ENCODE measurements at places on chromosomes 6 and 20.

DNA sequence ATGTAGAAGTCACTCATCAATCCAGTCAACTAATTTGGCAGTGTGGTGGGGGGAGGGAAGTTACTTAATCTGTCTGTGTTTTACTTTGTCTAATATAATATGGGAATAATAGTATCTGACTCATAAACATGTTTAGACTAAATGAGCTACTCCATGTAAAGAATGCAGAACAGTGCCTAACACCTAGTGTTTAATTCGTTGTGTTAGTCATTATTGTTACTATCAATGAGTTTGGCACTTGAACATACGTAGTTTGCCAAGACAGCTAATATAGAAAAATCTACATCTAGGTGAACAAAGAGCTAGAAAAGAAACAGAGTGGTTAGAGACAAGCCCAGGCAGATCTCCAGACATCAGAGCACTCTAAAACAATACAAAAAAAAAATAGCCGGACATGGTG, 49.1 kb downstream of the IRAK1BP1 start:
- no peak for DNase-seq

DNA sequence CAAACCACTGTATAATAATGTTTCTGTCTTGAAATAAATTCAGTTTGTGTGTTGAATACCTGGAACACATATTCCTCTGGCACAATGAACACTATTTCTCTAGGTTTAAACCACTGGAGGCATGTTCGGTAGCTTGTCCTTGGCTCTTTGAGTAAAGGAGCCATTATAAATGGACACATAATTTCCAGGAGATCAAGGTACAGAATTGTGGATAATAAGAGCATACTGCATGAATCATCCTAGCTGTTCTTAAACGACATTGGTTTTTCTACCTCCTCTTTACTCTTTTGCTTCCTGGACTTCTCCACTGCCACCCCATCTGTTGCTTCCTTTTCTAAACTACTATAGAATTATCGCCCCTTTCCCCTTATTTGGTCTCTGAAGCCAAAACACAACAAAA, 1.2 kb downstream of the CENPW start:
- no peak for DNase-seq

- no peak for DNase-seq
Measured at GRCh38 chr20:55004044-55004443, 528.7 kb downstream of the DOK5 start.

GRCh38 chr20:43238266-43238665, 48.6 kb upstream of the PTPRT start:
- no peak for DNase-seq

DNA sequence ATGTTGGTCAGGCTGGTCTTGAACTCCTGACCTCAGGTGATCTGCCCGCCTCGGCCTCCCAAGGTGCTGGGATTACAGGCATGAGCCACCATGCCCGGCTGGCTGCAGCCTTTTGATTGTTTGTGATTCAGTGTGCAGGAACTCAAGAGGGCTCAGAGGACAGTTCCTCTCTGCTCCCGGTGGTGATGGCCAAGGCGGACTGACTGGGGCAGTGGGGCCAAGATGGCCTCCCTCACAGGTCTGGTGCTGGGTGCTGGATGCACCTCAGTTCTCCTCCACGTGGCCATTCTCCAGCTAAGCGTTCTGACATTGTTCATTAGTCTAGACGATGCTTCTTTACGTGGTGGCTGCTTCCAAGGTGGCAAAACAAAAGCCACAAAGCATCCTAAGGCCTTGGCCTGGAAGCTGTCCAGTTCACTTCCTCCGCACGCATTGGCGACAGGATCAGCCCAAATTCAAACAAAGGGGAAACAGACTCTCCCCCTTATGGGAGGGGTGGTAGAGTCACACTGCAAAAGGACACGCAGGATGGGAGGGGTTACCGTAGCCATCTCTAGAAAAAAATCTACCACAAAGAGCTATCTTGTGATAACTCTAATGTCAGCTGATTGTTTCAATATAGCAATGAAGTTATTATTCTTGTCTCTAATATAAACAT, 146.9 kb downstream of the FOXC1 start:
- DNase-seq = no peak

- DNase-seq = no peak
Measured at GRCh38 chr6:1864496-1864895, 254.8 kb downstream of the FOXC1 start.

- no peak for DNase-seq
Measured at GRCh38 chr6:79863566-79863965, 83.8 kb downstream of the ELOVL4 start.

DNA sequence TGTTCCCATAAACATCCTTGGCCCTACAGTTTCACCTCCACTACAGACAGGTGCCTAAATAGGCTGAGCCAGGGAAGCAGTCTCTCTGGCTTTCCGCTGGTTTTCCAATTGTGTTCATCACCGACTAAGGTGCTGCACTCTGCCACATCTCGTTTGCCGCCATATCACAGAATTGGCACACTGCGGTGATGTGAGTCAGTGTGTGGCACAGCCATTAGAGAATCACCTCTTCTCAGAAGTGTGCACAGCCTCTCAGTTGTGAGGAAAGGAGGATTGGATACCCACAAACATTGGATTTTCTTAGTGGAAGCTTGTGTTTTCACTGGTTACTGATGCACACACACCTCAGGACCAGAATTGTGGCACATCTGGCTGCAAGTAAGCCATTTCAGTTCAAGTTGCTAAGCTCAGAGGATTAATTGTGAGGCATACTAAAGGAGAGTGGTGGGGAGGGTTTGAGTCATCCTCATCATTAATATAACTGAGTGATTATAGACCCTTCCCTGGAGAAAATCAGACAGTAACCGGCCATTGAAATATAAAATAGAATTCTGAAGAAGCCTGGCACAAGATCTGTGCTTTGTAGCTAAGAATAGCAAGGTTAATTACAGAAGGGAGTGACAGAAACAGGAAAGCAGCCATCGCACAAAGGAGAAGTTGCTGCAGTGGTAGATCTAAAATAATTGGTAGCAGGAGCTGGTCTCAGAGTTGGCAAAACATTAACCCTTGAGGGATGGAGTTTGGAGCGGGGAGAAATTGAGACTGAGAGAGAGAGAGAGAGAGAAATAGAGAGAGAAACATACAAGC, 506.9 kb downstream of the LMBRD1 start:
- no peak for DNase-seq

DNA sequence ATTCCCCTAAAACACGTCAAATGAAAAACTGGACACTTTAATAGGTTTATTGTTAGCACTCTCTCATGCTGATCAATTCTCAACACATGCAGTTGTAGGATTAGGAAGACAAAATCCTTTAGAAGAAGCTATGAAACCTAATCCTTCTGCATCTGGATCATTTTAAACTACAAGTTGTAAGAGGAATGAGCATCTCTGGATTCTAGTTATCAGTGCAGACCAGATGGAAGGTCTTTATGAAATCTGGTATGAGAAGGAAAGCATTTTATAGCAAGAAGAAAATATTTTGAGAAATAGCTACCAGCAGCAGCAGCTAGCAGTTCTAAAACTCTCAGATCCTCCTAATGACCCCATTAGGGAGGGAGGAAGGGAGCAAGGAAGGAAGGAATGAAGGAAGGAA, 4.1 kb downstream of the HTR1E start:
- no peak for DNase-seq

DNA sequence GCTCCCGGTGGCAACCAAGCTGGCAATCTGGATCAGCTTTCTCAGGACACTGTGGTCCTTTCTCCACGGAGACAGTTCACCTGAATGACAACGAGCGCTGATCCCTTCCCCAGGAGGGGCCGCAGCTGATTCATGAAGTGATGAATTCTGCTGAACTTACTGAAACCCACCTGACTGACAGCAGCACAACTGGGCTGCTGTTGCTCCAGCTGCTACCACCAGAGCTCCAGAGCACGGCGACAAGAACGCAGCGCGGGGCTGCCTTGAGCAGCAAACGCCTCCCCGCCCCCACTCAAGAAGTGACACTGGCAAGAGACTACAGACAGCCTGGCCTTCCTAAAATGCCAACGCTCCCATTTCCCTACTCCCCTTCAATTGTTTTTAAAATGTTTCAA, 10.0 kb downstream of the PXDC1 start:
- no peak for DNase-seq

DNA sequence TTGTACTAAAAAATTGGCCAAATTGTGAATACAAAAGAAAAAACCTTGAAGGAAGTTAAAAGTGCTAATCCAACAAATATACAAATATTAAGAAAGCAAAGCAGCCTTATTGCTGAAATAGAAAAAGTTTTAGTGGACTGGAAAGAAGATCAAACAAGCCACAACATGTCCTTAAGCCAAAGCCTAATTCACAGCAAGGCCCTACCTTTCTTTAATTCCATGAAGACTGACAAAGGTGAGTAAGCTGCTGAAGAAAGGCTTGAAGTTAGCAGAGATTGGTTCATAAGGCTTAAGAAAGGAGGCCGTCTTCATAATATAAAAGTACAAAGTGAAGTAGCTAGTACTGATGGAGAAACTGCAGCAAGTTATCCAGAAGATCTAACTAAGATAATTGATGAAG, 53.5 kb downstream of the TINAG start:
- no peak for DNase-seq

DNA sequence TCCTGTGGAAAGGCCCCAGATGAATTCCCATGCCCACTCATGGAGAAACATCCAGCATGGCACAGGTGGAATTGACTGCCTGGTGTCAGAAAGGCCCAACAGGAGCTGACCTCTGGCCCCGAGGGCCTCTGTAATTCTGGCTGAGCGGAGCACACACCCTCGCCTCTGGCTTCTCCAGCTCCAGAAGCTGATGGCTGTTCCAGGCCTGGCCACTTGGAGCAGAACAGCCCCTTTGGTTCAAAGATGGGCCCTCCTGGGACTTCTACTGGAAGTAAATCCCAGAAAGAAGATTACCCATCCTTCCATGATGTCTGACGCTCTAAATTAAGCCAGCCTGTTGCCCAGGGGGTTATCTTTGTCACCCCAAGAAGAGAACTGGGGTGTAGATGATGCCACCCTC, 275.1 kb upstream of the CDH4 start:
- no peak for DNase-seq

- no peak for DNase-seq
Measured at GRCh38 chr6:104908888-104909525, 47.9 kb upstream of the LIN28B start.

GRCh38 chr6:51285876-51286275, 467.2 kb downstream of the TFAP2B start:
- DNase-seq = no peak

GRCh38 chr6:52423971-52424381, 3.8 kb downstream of the EFHC1 start:
- no peak for DNase-seq
